ENCODE measurements at places on chromosomes 3 and 15.

DNA sequence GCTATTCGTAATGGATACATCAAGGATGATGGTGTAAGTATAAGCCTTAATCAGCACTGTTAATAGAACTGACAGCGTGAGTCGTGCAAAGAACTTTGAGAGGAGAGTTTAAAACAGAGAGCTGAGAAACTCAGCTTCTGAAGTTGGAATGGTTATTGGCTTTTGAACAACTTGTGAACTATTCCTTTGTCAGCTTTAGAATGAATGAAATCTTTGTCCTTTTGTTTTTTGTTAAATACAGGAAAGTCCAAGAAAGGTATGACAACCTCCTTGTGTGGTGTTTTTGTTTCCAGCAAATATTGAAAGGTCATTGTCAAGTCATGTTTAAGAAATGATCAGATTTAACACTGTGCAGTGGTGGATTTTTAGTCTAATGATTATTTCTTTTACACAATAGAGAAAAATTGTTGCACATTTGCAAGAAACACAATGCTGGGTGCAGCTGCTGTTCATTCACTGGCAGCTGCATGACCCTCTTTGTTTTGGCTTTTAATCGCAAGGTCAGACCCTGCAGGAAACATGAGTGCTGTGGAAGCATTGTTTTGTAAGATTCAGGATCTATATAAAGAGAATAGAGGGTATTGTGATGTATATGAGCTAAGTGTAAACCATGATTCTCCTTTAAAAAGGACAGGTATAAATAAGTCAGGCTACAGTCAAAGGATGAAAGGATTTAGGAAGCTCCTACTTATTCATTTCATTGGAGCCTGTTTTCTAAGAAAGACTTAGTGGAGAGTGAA is 21.7 kb upstream of the ABHD10 start:
- no peak for DNase-seq

- no peak for DNase-seq
These were observed 291.0 kb upstream of the TGFBR2 start for GRCh38 chr3:30315447-30315846.

- DNase-seq = peak; percentile 23
These were observed 829 bp downstream of the DCP1A start for GRCh38 chr3:53346514-53346913.

GRCh38 chr3:50155491-50155878 is 361 bp downstream of the SEMA3F start:
- no peak for DNase-seq

- DNase-seq = no peak
These were observed 9.6 kb upstream of the LRRFIP2 start for GRCh38 chr3:37183976-37184375.
